ENCODE measurements at places on chromosomes 6 and 20.
A peak's percentile ranks its signal among the peaks of the same experiment; 100 is the strongest.

- peak; percentile 98 for DNase-seq
Observed at GRCh38 chr20:34111702-34112599, at the start of gene EIF2S2. EIF2S2 (minus strand) TSS chr20:34112243; CDS start chr20:34112110, 133 bp downstream.

- no peak for DNase-seq
Observed at GRCh38 chr6:31058128-31058894, 48.0 kb downstream of the MUC22 start.

DNA sequence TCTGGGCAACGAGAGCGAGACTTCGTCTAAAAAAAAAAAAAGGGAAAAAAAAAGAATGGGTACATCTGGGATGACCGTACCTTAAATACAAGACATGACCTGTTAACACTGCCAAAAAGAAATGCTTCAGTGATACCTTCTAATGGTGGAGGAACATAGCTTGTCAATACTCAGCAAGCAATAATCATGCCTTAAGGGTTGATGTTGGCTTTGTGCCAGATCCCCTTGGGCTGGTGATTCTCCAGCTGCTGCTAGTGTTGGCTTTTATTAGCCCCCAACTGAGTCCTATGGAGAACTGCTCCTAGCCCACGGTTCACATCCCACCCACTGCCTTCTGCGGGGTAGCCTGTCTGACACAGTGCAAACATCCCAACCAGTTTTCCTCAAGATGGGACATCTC lies 134.9 kb downstream of the PLCB1 start:
- no peak for DNase-seq

GRCh38 chr6:32112431-32112980 lies 3.4 kb upstream of the TNXB start:
- peak; percentile 91 for DNase-seq

GRCh38 chr20:16040742-16041141 lies 532.5 kb downstream of the KIF16B start:
- DNase-seq, result no peak

- DNase-seq, result peak; percentile 13
Observed at GRCh38 chr20:25037288-25038102, 20.4 kb downstream of the ACSS1 start.

GRCh38 chr6:31179042-31179386 lies 8.5 kb upstream of the POU5F1 start:
- DNase-seq, result no peak
